ENCODE measurements at places on chromosomes 5 and 9. TPM values are rescaled to one million over a fixed set of nuclear protein-coding genes. Genes with fewer than 3 reads are reported as not detected.

BNC2 gene
- 15.2 TPM for total RNA-seq

RAD23B gene
- 145 TPM for total RNA-seq

LRRC19 gene
- not detected for total RNA-seq

SLC45A2 gene
- 0.76 TPM for total RNA-seq

Data from glutamatergic neuron (in vitro differentiated cells).